ENCODE measurements at places on chromosomes 6 and 20. TPM values are rescaled to one million over a fixed set of nuclear protein-coding genes. Genes with fewer than 3 reads are reported as not detected.

DNA sequence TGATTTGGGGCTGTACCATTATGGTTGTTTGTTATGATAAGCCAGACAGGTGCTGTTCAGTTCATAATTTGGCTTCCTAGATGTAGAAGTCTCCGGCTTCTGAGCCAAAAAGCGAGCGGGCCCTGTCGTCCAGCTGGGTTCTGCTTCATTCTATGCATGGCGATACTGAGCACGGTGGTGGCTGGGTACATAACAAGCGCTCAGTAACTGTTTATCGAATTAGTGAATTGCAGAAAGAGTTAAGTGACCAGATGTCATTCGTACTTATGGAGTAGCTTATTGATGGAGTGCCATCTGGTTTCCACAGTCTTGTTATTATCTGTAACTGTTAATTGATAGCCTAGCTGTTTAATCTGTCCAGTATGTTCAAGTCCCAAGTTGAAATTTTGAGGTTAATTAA lies 85.0 kb downstream of the DTD1 start:
- DNase-seq: no peak

DNA sequence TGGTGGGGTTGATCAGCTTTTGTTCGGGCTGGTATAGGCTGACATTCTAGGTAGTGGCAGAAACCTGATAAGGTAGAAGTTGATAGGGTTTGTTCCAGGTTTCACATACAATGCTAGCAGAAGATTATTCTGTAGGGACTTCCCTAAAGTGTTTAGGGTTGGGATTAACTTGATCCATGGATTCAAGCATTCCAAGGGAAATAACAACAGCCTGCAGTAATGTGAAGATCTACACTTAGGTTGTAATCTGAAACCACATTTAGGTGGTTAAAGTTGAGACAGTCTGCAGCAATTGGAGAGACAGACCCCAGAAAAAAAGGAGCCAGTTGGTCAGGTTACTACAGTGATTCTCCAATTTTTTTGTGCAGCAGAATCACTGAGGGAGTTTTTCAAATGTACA lies 56.1 kb downstream of the GJA1 start:
- no peak for DNase-seq

- no peak for DNase-seq
These were observed 149.7 kb downstream of the PRL start for GRCh38 chr6:22146931-22147701.

- peak; percentile 87 for DNase-seq
These were observed 182.7 kb upstream of the SALL4 start for GRCh38 chr20:51985013-51985415.

GRCh38 chr6:104580452-104580851 lies 279.3 kb downstream of the HACE1 start:
- no peak for DNase-seq

DNA sequence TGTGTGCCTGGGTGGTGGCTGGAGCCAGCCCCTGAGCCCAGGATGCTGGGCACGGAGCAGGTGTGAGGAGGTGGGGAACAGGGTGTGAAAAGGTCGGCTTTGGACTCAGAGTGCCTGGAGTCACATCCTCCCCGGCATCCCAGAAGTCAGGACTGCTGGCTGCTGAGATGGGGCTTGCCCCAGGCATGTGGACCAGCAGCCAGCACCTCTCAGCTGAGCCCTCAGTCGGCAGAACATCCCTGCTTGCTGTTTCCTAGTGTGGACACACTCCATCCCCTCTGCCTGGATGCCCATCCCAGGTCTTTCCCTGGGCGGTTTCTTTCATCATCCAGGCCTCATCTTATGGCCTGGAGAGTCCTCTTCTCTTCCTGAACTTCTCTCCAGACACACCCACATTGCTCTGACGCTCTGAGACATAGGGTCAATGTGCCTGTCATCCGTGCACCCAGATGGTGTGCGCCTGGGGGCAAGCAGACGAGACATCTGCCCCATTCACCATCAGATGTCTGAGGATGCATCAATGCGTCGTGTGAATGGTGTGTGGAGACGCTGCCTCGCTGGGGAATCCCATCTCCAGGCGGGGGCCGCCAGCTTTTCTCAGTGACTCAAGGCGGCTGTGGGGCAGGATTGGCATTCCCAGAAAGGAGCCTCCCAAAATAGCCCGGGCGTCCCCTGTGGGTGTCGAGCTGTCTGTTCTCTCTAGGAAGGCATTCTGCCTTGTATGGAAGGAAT lies 104.2 kb downstream of the SYCP2 start:
- DNase-seq: no peak

DNA sequence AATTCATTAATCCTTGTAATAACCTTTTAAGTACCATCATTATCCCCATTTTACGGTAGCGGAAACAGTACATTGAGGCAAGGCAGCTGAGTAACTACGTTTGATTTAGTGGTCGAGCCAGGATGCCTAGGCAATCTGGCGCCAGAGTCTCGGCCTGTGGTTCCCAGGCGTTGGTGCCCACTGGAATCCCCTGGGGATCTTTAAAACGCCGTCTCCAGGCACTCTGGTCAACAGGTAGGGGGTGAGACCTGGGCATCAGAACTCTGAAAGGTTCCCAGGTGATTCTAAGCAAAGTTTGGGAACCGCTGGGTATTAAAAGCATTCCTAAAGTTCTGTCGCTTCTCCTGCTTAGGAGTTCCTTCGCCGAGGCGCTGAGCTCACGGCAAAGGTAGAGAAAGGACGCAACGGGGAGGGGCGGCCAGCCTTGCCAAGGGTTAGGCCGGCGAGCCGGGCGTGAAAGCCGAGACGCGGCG lies 939 bp downstream of the DTNBP1 start:
- no peak for DNase-seq

DNA sequence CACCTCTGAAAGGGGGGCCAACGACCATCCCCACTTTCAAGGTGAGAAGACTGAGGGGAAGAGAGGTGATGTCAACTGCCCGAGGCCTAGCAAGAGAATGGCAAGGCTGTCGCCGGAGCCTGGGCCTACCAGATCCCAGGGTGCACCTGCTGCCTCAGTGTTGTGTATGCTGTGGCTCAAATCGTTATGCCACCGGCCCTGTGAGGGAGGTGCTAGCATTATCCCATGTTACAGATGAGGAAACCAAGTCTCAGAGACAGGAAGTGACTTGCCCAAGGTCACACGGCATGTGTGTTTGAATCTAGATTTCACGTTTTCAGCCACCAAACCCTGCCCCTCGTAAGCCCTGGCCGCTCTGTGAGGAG lies 152.5 kb downstream of the CEBPB start:
- no peak for DNase-seq

GRCh38 chr6:75143191-75143590 lies 62.7 kb downstream of the COL12A1 start:
- no peak for DNase-seq

DNA sequence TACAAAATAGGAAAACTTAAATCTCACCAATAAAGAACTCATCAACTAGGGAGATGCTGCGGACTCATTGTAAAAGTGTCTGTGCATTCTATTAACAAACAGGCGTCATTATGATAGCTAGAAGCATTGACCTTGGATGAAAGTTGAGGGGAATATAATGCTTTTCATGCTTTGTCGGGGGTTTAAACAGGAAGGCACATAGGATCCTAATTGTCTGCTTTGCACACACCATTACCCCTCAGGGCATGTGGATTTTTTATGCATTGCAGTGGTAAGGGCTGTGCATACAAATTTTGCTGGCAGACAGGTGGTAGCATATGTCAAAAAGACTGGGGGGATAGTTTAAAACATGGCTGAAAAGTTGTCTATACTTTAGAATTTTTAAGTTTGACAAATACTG lies 447.9 kb upstream of the PLCB4 start:
- DNase-seq: no peak

The IBTK gene
- polyA plus RNA-seq: 12.4 TPM

The CAP2 gene
- 9.5 TPM for polyA plus RNA-seq

The TDRD6 gene
- polyA plus RNA-seq: 0.01 TPM

The HIVEP2 gene
- 7.4 TPM for polyA plus RNA-seq

The CD93 gene
- not detected for polyA plus RNA-seq

The CSNK2B gene
- polyA plus RNA-seq: 123 TPM

The PDE10A gene
- polyA plus RNA-seq: not detected

The ADGRF5 gene
- polyA plus RNA-seq: 0.01 TPM
